ENCODE measurements at places on chromosomes 12 and 14.

DNA sequence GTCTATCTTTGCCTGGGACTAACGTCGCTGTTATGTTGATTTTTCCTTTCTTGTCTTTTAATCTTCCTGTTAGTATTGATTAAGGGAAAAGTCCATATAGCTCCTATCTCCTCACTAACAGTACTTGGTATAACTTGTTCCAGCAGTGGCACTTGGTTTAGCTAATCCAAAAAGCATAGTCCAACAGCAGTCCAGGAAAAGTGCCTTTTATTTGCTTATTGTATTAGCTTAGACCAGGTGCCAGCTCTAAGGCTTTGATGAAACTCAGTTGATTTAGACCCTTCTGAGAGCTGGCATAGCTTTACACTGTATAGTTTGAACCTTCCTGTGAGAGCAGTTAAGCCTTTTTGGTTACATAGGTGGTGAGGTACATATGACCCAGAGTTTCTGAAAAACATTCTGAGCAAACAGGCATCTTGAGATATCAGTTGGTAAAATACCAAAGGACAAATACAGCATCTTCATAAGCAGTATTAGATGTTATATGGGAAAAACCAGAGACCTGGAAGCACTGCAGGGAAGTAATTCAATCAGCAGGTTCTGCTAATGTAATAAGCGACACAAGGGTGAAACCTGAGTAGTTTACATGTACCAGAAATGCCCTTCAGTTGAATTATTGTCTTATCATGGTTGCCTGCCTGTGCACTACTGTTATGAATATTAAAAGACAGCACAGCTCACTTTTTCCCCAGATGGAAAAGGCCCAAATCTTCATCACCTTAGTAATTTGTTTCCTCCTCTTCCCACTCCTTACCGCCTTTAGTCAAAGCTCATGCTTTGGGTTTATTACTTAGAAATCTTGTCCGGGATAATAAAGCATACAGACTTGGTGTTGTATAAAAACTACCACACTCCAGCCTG is 13.0 kb downstream of the PELI2 start:
- DNase-seq = no peak

GRCh38 chr14:52355016-52355431 is 40.9 kb downstream of the PTGER2 start:
- no peak for DNase-seq

GRCh38 chr14:101108579-101109346 is 205.2 kb upstream of the RTL1 start:
- DNase-seq = no peak

DNA sequence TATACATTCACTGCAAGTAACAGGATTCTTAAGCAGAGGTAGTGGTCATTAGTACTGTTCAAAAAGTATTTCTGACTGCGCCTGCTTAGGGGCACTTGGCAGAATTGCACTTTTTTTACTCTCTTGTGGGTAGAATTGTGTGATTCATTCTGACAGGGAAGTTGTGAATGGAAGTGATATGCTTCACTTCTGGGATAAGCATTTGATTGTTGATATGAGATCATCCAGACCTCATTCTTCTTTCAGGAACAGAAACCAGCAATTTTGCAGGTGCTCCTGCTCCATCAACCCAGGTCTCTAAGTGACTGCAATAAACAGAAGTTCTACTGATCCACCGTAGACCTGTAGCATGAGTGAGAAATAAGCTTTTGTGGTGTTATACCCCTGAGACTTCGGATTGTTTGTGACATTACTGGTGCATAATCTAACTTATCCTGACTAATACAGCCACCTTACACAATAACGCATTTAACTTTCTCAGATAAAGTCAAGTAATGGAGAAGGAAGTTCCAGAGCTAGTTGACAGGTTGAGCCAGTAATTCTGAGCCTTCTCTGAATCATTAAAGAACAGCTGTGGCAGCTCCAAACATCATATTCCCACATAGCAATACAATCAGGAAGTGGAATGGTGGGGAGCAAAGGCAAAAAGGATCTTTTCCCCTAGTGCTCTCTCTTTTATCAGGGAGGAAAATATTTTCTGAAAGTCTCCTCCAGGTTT is 387.9 kb downstream of the SYT1 start:
- DNase-seq = no peak

- DNase-seq = no peak
Observed at GRCh38 chr12:63870838-63871237, 26.3 kb downstream of the SRGAP1 start.

DNA sequence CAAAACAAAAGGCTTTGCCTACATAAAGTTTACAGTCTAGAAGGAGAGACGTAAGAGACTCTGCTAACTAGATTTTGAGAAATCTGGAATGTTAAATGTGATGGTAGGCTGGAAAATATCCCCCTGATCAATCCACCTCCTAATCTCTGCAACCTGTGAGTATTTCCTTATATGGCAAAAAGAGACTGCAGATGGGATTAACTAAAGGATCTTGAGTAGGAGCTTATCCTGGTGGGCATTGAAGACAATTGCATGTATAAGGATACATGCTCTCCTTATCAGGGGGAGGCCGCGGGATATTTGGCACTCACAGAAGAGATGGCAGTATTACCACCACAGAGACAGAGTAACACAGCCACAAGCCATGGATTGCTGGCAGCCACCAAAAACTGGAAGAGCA is 95.2 kb downstream of the EGLN3 start:
- no peak for DNase-seq

DNA sequence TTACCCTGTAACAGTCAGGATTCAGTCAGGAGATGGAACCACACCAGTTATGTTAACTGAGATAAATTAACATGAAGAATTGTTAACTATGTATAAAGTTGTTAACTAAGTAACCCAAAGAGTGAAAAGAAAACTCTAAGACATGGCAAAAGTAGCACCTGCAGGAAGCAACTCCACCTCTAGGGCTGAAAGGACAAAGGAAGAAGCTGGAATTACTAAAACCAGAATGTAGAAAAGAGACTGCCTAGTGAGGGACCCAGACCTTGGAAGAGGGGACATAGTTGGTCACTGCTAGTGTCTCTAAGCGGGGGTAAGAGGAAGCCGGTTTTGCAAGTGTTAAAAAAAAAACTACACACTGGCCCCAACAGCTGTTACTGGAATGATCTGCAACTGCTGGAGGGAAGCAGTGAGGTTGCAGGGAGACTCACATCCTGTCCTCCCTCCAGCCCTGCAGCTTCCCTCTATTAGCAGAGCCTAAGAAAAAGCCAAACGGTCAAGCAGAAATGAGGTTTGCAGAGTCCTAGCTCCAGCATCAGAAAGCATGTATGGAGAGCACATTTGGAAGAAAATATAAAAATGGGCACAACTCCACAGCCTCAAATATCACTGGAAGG is 39.8 kb downstream of the GPR135 start:
- no peak for DNase-seq

DNA sequence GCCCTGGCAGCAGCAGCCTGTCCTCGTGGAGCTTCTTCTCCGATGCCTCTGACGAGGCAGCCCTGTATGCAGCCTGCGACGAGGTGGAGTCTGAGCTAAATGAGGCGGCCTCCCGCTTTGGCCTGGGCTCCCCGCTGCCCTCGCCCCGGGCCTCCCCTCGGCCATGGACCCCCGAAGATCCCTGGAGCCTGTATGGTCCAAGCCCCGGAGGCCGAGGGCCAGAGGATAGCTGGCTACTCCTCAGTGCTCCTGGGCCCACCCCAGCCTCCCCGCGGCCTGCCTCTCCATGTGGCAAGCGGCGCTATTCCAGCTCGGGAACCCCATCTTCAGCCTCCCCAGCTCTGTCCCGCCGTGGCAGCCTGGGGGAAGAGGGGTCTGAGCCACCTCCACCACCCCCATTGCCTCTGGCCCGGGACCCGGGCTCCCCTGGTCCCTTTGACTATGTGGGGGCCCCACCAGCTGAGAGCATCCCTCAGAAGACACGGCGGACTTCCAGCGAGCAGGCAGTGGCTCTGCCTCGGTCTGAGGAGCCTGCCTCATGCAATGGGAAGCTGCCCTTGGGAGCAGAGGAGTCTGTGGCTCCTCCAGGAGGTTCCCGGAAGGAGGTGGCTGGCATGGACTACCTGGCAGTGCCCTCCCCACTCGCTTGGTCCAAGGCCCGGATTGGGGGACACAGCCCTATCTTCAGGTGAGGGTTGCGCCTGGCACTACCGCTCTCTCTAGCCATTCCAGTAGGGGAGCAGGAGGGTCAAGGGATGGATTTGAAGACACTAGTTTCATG is 2.1 kb downstream of the NFATC4 start:
- no peak for DNase-seq

GRCh38 chr14:61736751-61737150 is 25.5 kb upstream of the SNAPC1 start:
- DNase-seq = no peak

- DNase-seq = no peak
Observed at GRCh38 chr12:46320731-46321130, 51.8 kb downstream of the SLC38A2 start.

- DNase-seq = peak; percentile 65
Observed at GRCh38 chr12:12010277-12011039, 60.3 kb upstream of the BCL2L14 start.

GRCh38 chr14:71300566-71301330 is 393.5 kb downstream of the PCNX1 start:
- DNase-seq = no peak

GRCh38 chr12:62841846-62842245 is 93.1 kb downstream of the PPM1H start:
- no peak for DNase-seq
